ENCODE measurements at places on chromosomes 3 and 15.

- DNase-seq: no peak
Observed at GRCh38 chr3:42257007-42257406, 9.0 kb downstream of the CCK start.

DNA sequence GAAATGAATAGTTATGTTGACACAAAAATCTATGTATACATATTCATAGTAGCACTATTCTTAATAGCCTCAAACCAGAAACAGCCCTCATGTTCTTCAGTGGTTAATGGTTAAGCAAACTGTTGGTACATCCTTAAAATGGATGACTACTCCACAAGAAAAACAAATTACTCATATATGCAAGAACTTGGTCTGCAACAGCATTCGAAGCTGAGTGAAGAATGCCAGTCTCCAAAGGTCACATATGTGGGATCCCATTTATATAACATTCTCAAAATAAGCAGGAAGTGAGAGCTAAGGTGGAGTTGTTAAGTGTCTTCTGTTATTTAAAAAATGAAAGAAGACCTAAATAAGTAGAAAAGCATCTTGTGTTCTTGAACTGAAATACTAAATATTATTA, 365.7 kb downstream of the GABRG3 start:
- DNase-seq: no peak

GRCh38 chr3:10336761-10337160, 15.8 kb upstream of the SEC13 start:
- DNase-seq: no peak

GRCh38 chr3:40924559-40925141, 274.7 kb upstream of the CTNNB1 start:
- DNase-seq: no peak

- DNase-seq: no peak
Observed at GRCh38 chr3:24311881-24312280, 182.8 kb downstream of the THRB start.

DNA sequence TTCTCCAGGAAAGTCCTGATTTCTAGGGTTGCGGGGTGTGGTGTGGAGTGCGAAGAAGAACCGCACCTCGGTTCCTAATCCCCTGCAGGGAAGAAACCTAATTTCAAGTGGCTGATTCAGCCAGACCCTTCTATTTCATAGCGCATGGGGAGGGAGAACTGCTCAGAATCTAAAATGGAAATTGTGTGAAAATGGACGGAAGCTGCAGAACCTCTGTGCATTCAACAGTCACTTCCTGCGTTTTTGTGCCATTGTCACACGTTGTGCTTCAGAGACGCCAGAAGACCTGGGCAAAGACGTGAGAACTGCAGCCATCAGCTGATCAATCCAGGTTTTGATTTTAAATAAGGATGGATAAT, 1.2 kb downstream of the SIDT1 start:
- no peak for DNase-seq

DNA sequence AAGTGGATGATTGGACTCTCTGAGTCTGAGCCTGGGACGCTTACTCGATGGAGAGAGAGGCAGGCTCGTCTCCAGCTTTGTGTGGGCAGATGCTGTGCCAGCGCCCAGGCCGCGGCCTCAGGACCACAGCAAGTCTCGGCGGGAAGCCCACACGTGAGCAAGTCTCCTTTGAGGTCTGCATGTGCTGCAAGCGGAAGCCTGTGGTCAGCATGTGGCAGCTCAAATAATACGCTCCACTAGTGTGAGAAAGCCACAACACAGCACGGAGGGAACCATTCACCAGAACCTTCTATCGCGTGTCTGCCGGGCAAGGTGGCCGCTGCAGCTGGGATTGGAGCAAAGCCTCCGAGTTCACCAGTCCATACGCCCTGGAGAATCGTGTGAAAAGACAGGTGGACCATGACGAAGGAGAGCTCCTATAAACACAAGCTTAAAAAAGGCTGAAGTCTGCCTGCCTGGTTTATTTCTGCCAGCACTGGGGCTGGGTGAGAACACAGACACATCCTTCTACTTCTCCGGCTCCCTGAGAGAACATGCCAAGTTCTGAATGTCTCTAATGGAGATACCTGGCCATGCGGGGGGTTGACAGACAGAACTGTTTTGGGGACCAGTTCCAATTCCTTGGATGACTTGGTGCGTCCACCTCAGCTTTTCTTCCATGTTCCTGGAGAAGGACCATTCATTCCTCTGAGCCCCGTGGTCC, 82.0 kb upstream of the LRIG1 start:
- DNase-seq: no peak

DNA sequence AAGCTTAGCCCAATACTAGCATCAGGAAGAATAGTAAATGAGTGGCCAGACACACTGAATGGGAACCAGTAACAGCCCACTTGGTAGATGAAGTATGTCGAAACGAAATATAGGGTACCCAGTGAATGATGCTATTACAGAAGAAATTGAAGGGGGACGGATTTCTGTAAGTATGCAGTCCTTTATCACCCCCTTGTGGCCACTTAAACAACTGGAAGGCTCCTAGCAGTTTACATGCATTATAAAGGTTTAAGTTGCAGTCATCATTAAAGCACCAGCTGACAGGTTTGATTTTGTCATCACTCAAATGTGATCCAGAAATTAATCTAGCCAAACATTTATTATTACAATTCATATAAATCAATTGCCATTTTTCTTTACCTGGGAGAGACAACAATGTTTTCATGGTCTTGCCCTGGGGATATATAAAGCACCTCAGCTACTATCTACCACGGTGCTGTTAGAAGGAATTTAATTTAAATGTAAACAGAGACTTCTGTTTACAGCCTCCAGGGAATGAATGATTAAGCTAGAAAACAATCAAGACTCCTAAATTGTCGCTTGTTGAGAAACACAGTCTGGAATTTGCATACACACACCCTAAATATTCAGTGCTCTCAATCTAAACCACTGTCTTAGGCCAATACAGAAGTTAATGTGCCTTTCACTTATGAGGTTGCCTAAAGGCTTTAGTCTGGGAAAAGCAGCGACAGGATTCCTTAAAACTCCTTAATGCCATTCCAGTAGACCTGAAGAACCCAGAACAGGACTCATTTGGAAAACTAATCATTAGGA, 7.8 kb downstream of the EIF1B start:
- peak; percentile 62 for DNase-seq

DNA sequence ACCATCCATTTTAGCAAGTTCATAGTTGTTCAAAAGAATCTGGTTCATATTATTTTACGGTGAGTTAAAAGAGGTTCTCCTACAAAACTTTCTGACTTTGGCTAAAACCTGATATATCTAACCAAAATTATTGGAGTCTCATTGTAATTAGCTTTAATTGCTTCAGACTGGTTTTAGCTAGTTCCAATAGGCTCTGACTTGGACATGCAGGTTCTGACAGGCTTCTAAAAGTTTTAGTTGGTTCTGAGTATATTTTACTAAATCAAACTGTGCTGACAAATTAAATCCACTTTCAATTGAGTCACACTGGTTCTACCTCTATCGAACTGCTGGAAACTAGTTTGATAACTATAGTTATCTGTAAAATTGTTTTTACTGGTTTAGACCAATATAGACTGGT, 42.1 kb upstream of the RSL24D1 start:
- DNase-seq: no peak

- peak; percentile 65 for DNase-seq
Observed at GRCh38 chr3:149934524-149934923, 36.2 kb downstream of the PFN2 start.

- DNase-seq: no peak
Observed at GRCh38 chr3:140493271-140493670, 184.6 kb upstream of the TRIM42 start.

DNA sequence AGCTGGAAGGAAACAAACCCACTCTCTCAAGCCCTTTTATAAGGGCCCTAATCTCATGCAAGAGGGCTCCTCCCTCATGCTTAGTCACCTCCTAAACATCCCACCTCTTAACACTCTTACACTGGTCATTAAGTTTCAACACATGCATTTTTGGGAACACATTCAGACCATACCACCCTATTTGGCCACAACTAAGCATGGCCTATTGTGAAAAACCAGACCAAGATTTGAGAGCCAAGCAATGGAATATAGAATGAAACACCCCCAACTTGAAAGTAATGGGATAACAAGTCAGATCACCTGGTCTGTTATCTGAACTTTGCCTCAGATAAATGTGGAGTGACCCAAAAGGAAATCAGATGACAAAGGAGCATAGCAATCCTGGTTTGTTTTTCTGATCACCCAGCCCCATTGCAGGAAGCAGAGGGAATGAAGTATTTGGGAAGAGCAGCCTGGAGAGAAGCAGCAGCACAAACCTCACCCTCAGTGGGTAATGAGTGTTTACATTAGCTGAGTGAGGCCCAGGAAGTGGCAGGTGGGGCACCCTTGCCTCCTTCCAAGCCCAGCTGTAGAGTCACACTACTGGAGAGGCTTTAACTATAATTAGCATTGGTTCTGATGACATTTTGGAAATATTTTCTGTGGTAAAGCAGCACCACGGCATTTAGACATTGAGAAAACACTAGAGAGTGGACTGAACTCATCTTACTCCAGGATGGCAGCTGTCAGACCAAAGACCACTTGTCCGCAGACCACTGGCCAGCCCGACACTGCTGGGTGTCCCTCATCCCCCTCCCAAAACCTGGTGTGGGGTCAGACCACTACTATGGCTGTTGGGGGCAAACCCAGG, 48.8 kb upstream of the PRTG start:
- DNase-seq: no peak

GRCh38 chr3:6737630-6738029, 123.3 kb upstream of the GRM7 start:
- DNase-seq: no peak

GRCh38 chr3:69871251-69871650, 128.3 kb upstream of the SAMMSON start:
- no peak for DNase-seq

DNA sequence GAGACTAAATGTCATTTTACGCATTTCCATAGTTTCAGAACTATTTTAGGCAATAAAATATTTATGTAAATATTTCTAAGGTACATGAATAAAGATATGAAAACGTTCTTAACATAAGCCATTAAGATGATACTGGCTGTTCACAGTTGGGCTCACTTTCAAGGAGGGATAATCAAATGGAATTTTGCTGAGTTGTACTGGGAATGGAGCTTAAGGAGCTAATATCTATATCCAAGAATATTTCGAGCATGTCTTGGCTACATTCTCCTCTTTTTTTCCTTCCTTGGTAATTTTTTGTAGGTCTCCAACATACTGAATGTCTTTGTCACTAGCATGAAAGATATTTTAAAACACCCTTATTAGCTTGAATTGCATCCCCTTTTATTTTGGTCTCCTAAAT, 383.4 kb downstream of the RAP2B start:
- DNase-seq: no peak

DNA sequence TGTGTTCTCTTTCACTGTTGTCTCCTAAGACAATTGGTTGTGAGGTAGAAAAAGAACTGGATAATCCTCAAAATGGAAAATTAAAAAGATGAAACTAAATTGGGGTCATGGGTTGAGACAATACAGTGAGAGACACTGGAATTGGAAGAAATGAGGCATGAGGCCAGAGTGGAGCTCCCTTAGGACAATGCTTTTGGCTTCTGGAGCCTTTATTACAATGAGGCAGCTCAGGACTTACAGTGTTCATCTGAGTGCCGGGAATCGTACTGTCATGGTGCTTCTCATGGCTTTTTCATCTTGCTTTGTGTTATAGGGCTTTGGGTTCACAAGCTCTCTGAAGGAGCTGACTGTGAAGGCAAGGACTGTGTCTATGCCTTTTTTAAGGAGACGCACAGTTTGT, 293.5 kb downstream of the SOX2 start:
- no peak for DNase-seq

DNA sequence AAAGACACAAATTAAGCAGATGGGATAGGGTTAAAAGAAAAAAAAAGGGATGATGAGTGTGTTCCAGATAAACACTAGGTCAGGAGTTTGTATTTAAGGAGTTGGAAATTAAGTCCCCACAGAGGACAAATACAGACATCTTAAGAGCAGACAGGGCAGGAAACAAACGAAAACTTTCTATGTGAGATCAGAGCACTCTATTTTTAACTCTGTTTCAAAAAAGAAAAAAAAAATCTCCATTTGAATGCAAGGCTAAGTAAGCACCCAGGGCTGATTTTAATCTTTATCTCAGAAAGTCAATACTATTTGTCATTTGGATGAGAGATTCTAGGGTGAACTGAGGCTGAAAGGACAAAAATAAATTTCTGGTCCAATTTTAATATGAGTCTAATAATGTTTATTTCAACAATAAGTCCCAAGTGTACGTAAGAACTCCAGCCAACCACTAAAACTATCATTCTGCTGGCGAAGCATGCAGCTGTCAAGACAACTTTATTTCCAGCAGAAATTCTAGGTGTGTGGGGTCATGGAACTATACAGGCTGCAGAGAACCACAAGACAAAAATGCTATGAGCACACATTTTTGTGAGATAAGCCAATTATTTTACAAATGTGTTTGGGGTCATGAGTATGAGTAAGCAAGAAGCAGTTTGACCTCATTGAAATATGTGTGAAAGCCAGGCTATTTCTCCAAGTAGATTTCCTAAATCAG, 186.1 kb downstream of the FMN1 start:
- DNase-seq: no peak

DNA sequence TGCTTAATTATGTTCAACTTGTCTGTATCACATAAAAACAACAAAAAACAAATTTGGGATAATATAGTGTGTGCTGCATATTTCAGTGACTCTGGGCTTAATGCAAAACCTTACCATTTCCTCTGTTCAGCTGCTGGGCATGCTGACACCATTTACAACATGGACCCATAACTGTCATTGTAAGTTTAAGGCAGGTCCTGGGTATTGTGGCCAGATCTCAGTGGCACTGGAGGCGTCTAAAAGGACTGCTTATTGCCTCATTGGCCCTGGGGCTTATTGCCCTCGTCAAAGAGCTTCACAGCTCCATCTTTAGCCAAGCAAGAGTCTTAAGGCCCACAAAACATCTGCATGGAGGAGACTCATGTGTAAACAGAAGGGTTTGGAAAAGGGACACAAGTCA, 390.2 kb downstream of the NR2F2 start:
- no peak for DNase-seq

DNA sequence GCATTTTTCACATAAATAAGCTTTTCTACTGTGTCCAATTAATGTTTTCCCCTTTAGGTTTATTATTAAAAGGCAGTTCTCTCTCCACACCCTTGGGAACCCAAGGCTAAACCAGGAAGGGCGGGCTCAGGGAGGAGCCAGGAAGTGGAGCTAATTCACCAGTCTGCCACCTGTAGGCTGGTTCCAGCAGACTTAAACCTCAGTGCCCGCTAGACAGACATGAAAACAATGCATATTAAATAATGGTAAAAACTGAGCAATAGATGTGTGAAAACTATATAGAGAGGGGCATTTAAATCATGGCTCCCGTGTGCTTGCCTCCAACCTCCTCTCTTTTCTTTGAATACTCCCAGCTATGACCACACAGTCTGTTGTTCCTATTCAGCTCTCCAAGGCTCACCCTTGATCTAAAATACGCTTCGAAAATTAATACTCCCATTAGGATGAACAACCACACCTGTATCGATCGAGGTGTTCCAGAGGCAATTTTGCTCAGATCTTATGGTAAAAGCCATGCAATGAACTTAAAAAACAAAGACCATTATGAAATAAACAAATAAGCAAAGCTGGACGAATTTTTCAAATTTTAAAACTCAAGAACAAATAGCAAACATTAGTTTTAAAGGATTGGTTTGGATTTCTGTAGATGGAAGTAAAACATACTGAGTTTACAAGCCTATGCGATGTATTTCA, 253.3 kb downstream of the TJP1 start:
- no peak for DNase-seq

All from fibroblast of the conjunctiva (primary cell).